ENCODE measurements at places on chromosomes 4 and X.

DNA sequence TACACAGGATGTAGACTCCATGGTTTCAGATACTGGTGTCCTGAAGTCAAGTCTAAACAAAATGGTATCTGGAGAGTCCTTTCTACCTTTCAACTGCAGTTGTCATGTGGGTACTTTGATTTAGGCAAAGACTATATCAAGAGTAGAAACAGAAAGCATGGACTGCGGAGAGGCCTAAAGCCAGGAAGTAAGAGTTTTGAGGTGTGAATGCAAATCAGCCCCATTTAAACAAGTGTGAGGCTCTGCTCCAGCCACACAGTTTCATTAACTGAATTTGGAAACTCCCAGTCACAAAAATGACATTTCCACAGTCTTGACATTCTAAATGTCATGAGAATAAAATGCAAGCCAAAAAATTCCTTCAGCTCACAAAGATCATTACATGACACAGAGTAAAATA, 87.2 kb upstream of the MCF2 start:
- no peak for DNase-seq

- no peak for DNase-seq
Measured at GRCh38 chr4:47668810-47669408, 169.0 kb downstream of the CORIN start.

DNA sequence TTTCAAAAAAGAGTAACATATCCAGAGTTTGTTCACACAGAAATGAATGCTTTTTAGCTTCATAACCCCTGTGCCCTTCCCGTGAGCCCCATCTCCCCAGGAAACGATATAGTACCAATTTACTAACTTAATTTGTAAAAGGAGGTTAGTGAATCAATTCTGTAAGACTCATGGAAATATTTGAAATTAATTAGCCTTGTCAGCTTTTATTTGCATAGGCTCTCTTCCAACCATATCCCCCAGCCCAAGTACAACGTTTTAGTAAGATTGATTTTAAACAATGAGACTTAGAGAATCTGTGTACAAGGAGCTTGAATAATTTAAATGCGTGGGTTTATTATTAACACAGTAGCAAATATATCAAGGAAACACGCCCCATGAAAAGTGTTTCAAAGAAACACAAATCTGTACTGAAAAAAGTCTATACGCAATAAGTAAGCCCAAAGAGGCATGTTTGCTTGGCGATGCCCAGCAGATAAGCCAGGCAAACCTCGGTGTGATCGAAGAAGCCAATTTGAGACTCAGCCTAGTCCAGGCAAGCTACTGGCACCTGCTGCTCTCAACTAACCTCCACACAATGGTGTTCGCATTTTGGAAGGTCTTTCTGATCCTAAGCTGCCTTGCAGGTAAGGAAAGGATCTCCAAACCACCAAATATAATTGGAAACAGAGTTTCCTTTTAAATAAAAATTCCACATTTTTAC, at the start of gene VSIG1:
VSIG1 (plus strand) TSS at position 512 of the 703 bp plus-strand sequence; CDS start at position 578, 66 bp downstream.
- no peak for DNase-seq

- no peak for DNase-seq
Measured at GRCh38 chrX:72040506-72040905, 91.2 kb downstream of the RTL5 start.

- no peak for DNase-seq
Measured at GRCh38 chrX:40158036-40158706, 60.4 kb upstream of the BCOR start.

DNA sequence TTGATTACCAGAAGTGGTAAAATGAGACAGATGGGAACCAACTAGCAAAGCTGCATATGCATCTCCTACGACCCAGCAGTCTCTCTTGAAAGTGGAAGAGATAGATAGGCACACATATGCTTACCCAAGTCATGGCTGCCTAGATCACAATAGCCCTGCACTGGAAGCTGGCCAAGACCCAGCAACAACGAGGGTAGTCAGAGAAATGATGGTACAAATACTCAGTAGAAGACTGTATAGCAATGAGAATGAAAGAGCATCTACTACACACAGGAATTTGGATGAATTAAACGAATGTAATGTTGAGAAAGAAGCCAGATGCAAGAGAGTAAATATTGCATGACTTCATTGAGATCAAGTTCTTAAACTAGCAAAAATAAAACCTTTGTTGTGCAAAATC, 100.3 kb upstream of the FAT1 start:
- no peak for DNase-seq

DNA sequence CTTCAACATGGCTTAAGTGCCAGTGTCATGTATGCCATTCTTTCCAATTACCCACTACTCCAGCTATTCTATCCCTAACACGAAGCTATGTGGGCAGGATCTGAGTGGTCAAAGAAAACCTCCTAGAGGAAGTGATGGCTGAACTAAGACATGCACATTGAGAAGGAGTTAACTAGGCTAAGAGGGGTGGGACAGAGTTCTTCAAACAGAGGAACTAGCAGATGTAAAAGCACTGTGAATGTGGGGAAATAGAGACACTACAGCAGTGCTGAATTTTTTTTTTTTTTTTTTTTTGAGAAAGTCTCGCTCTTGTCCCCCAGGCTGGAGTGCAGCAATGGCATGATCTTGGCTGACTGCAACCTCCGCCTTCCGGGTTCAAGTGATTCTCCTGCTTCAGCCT, 6.2 kb downstream of the JCHAIN start:
- no peak for DNase-seq

- no peak for DNase-seq
Measured at GRCh38 chr4:37827802-37828321, 1.4 kb downstream of the PGM2 start.

- no peak for DNase-seq
Measured at GRCh38 chr4:15413010-15413622, 14.7 kb upstream of the C1QTNF7 start.

DNA sequence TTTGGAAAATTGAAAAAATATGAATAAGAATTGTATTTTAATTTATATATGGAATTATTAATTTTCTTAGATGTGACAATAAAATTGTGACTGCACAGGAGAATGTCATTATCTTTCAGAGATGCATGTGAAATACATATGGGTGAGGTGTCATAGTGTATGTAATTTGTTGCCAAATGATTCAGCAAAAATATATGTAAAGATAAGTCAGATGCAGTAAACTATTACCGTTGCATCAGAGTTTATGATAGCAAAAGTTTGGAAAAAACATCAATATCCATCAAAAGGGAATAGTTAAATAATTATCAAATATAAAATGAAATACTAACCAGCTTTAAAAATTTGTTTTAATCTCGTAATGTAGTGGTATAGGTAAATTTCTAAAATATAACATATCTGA, 10.4 kb upstream of the SLC7A11 start:
- DNase-seq, result no peak

DNA sequence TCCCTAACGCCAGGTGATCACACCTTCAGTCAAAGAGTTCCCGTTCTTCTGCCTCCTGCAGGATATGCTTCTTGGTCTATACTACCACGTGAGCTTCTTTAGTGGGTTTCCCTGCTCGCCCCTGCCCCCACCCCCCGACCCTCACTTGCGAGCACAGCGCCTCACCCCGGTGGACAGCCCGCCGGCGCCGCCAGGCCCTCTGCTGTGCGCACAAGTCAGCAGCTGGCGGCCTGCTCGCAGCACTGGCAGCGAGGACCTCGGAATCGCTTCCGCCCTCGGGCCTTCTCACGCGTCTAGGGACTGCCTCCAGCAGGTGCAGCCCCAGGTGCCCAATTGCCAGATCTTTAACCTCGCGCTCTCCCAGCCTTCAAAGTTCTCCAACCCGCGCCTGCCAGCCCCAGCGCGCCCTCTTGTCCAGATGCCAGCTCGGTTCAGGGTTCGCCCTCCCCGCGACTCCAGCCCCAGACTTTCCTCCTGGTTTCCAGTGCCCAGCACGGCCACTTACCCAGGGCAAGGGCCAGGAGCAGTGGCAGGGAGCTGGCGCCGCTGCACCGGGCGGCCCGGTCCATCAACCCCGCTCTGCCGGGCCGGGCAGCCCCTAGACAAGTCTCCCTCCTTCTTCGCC, 454 bp downstream of the BTC start:
- no peak for DNase-seq

DNA sequence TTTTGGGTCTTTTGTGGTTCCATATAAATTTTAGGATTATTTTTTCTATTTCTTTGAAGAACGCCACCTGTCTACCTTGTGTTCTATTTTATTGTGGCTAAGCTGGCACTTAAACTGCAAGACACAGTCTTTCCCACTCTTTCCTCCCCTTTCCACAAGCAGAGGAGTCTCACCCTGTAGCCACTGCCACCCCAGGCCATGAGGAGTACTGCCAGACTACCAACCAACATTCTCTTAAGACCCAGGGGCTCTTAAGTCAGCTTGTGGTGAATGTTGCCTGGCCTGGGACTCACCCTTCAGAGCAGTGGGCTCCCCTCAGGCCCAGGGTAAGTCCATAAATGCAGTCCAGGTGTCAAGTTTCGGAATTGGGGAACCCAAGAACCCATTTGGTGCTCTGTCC, 58.0 kb upstream of the FMR1 start:
- DNase-seq, result no peak

- DNase-seq, result peak; percentile 60
Measured at GRCh38 chr4:168511780-168512489, 15.1 kb downstream of the PALLD start.
